Activated CD4-positive, alpha-beta T cell treated with anti-CD3 and anti-CD28 coated beads for 24 hours (primary cell): ENCODE measurements at places on chromosomes 1 and 21.
A peak's percentile ranks its signal among the peaks of the same experiment; 100 is the strongest.

DNA sequence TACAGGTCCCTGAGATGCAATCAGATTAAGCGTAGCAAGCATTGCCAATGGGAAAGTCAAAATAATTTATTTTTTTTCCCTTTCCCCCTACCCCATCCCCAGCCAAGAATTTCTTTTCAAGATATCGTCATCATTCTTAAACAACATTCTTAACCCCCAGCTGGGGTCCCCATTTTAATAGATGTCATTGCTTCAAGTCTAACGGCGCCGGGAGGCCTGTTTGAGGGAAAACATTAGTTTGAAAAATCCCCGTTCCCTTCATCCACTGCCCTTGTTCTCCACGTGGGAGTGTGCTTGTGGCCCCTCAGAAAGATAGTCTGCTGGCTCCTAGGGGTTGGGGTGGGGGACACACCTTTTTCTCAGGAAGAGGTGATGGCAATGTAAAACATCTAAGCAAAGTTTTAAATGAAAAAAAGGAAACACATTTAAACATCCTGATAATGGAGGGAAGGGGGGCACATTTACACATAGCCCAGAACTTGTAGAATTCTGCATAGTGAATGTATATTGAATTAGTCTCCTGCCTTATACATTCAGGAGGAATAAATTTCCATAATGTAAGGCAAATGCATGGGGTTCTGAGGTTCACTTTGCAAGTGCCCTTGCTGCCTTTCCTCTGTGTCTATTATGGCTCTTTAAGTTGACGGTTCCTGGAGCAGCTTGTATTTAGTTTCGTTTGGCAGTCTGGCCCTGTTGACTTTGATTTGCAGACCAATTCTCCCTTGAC lies 6.8 kb downstream of the TRNP1 start:
- no peak for DNase-seq

DNA sequence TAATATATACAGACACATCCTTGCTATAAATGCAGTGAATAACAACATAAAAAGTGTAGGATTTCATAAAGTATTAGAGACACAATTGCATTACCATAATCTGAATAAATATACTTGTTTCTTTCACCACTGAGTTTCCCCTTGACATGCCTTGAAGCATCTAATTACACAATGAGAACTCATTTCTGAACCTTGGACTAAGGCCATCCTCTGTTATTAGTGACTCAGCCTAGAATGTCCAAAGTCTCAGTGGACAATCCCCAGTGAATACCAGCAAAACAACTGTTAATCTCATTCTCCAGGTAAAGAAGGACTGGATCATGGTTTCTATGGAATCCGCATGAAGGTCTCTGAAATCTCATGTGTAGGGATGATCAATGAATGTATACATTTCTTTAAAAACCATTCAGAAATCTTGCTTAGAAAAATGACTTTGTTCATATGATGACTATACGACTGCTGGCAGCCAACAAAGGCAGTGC lies at the start of gene OR2L5:
TSS of gene OR2L5 (plus strand) at position 432 of the 482 bp plus-strand sequence. CDS start 8,288 bp downstream, outside the sequence.
- DNase-seq, result no peak

- DNase-seq, result no peak
Observed at GRCh38 chr21:42203936-42204335, 15.0 kb upstream of the ABCG1 start.

DNA sequence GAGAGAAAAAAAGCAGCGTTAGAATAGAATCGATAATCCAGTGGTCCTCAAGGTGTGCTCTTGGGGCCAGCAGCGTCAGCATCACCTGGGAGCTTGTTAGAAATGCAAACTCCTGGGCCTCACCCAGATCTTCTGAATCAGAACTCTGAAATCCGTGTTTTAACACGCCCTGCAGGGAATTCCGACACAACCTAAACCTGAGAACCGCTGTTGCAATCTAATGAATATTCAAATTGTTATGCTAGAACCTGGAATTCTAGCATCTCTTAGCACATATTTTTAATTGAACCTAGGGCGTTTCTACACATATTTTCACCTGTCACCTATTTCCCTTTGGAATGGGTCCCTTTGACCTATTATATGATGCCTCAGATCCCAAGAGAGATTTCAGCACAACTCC lies 175.7 kb downstream of the PSMG1 start:
- no peak for DNase-seq

DNA sequence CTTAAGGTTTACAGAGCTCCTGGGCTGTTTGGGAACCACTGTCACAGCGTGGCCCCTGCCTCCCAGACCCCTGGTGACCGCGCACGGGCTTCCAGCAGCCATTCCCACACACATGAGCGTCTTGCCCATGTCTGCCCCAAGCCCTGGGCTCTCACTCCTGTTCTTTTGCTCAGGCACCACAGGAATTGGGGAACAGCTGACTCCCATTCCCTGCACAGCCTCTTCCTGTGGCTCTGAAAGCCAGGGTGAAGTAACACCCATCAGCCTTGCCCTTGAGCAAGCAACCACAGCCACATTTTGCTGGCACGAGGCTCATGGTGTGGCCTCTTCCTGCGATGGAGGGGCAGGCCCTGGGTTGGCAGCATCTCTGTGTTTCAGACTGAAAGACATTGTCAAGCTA lies 14.3 kb upstream of the GPR157 start:
- no peak for DNase-seq

DNA sequence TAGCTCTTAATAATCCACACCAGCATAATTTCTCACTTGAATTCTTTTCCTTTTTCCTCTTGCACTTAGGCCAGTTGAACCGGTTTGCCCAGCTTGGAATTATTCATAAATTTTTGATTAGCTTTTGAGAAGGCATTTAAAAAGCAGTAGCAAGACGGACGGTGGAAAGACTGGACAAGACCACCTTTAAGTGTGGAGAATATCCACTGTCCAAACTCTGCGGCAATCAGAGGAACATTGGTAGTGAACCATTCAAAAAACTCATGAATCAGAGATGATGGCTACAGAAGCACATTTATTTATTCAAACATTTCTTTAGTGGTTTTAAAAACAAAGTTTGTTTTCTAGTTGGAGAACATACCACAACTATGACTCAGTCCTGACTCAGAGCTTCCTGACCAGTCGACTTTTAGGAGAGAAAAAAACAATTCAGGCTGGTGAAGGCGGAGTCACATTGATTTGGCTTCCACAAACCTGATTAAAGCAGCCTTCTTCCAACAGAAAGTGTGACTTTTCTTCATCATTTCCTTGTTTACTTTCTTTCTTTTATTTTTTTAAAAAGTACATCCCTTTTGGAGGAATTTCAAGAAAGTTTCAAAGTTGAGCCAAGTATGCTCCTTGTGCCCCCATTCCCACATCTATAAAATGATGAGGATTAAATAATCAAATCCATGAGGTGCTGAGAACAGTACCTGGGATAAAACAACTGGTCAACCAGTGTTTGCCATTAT lies 128.8 kb downstream of the ADSS2 start:
- no peak for DNase-seq

DNA sequence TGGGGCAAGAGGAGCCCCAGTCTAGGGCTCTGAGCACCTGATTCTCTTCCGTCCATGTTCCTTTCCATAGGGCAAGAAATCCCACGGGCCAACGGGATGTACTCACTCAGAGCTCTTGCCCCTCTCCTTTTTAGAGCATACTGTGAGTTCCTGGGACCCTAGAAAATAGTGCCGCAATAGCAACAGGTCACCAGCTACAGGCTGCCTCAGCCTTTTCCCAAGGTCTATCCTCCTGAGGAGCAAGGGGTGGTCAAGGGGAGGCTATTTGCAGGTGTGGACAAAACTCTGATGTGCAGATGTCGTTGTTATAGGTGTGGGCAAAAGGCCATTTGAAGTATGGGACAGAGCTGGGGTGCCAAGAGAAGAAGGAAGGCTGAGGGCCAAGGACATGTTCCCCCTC lies 1.6 kb upstream of the QSOX1 start:
- no peak for DNase-seq

DNA sequence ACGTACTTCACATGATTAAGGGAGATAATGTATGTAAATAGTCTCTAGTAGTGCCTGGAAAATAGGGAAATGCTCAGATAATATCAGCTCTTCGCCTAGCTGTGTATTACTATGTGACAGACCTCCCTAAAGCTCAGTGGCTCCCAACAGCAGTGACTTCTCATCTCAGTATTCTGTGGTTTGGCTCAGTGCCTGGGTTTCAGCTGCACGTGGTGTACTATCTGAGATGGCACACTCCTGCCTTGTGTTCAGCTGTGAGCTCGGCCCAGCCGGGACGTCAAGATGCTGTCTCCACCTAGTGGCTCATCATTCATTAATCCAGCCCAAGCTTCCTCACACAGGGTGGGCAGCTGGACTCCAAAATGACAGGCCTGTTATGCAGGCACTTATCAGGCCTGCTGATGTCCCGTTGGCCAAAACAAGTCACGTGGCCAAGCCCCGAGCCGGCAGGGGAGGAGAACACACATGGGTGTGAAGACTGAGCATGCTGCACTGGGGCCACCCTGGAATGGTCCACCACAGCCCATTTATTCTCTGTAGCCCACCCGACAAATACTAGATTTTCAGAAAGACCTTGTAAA lies 17.8 kb downstream of the SLFNL1 start:
- DNase-seq, result peak; percentile 75

- no peak for DNase-seq
Observed at GRCh38 chr1:41724926-41725325, 193.8 kb downstream of the HIVEP3 start.

GRCh38 chr1:153941826-153942725 lies 4.4 kb downstream of the DENND4B start:
- DNase-seq, result no peak

DNA sequence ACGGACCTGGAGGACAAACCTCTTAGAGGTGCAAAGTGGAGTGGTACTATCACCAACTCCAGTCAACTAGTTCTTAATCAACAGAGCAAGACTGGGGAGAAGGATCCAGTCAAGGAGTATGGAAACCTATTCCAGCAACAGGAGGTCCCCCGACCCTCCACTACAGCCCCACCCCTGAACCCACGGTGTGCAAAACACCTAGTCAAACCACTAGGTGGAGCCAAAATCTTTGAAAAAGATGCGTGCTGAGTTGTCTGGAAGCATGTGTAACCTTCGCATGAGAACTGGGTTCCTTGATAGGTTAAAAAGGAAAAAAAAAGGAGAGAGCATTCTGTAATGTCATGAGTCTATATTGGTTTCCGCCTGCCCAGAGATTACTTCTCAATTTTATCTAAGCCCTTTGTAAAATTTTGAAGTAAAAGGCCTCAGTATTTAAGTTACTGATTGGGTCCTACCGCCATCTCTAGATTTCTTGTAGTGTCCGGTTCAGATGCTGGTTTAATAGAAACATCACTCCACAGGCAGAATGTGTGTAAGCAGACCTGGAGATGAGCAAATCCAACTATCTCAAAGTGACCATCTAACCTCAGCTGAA lies 81.9 kb upstream of the HAO2 start:
- no peak for DNase-seq

DNA sequence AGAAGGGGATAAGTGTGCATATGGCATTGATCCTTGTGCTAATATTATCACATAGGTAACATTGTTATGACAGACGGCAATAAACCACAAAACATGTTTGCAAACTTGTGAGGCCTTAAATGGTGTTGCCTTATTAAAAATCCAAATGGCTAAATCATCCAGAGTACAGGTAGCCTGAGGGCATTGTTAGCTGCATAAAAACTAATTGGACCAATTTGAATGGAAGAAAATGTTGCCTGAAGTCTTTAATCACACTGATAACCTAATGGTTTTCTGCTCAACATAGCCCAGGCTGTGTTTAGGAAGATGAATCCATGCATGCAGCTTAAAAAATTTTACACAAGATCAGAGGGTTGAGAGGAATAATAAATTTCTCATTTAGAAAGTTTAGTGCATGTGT lies 19.4 kb upstream of the LRRC53 start:
- no peak for DNase-seq

DNA sequence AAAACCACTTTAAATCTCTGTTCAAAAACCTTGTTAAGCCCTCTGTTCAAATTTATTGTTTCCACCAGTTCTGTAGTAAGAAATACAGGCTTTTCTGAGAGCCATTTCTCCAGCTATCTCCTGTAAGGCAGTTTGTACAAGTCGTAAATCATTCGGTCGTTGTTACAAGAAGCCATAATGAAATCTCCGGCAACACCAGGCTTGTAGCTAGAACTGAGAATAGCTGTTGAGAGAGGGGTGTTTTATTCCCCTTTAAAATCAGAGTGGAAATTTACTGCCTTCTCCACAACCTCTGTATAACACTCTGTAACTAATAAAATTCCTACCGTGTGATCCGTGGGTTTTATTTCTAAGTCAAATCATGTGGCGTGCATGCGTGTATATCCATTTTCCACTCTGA lies 335.8 kb upstream of the KAZN start:
- no peak for DNase-seq

- no peak for DNase-seq
Observed at GRCh38 chr21:45318146-45318555, 30.5 kb upstream of the POFUT2 start.

- DNase-seq, result no peak
Observed at GRCh38 chr1:115946116-115946515, 30.2 kb upstream of the SLC22A15 start.

GRCh38 chr1:78401148-78401547 lies 89.6 kb upstream of the PTGFR start:
- DNase-seq, result no peak

DNA sequence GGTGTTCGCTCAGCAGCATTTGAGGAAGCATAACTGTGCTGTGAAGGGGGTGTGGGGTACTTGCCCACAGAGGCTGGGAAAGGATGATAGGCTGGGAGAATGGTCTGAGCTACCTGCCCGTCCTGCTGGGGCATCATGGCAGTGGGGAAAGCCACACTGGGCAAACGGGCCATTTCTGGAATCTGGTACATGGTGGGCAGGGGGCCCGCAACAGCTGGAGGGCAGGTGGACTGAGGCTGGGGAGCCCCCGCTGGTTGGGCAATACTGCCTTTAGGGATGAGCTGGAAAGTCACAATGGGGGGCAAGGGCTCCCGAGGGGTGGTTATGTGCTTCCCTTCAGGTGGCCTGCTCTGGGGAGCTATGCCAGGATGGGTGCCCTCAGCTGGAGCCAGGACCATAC lies 19.2 kb upstream of the ADAM30 start:
- DNase-seq, result no peak

GRCh38 chr1:71461416-71461815 lies 380.6 kb upstream of the ZRANB2 start:
- DNase-seq, result no peak

GRCh38 chr1:221892301-221892830 lies 150.5 kb upstream of the DUSP10 start:
- DNase-seq, result no peak

- no peak for DNase-seq
Observed at GRCh38 chr1:206575894-206576737, 36.1 kb downstream of the EIF2D start.

DNA sequence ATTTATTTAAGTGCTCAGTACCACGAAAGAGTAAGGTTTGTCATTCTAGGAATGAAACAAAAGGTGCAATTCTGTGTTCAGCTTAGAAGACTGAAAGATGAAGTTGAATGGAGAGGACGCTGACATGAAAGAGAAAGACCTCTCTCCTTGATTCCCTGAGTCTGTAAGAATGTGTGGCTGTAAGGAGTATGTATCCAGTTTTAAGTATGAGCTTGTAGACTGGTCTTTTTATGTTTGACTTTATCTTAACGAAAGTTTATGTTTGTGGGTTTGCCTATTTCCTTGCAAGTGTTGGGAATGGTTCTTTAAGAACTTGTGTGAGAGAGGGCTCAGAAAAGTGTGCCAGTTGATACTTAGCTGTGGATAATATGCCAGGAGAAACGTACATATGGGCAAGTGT lies 1.4 kb downstream of the CHD1L start:
- DNase-seq, result no peak

- no peak for DNase-seq
Observed at GRCh38 chr21:41032541-41032940, 135.4 kb upstream of the BACE2 start.

- DNase-seq, result no peak
Observed at GRCh38 chr1:93106226-93106625, 27.1 kb downstream of the MTF2 start.

- DNase-seq, result no peak
Observed at GRCh38 chr1:240577095-240577494, 34.9 kb downstream of the GREM2 start.
